ENCODE measurements at places on chromosomes 11 and 22. TPM values are rescaled to one million over a fixed set of nuclear protein-coding genes. Genes with fewer than 3 reads are reported as not detected.

DNA sequence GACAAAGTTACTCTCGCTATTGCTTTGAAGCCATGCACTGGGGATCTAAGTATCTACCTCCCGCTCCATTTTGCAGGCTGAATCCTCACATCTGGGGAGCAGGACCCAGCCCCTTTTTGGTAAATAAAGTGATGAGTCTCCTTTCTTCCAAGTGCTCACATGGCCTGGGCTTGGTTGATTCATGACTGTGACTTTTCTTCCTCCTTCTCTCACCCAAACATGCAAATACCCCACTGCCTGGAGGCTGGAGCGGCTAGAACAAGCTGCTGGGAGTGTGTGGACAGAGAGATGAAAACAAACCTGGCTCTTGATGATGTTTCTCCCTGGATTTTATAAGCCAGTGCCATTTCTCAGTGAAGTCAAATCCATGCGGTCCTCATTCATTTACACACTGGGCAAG, 72.7 kb downstream of the TRIM29 start:
- no peak for DNase-seq

RIMBP3B gene
- polyA plus RNA-seq: not detected

GRCh38 chr11:20729597-20730105, 60.3 kb downstream of the NELL1 start:
- no peak for DNase-seq

DNA sequence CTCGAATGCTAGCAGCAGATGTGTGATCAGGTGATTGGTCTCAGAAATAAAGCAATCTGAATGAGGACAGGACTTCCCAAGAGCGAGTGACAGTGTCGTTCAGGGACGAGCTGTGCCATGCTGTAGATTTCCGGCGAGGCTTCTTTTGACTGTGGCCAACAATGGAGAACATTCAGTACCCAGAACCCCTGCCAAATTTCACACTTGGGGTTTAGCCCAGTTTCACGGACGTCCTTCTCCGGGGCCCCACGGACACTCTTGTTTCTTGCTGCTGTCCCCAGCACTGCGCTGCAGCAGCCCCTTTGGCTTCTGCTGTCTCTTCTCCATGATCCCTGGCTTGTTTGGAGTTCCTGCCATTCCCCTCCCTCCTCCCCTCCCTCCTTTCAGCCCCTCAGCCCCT, 115.1 kb upstream of the GRAMD1B start:
- DNase-seq: no peak

OR6T1 gene
- not detected for polyA plus RNA-seq

GRCh38 chr11:8067929-8068575, 13.0 kb upstream of the TUB start:
- no peak for DNase-seq

GRCh38 chr11:69445131-69445470, 36.4 kb upstream of the LINC01488 start:
- DNase-seq: no peak

DNA sequence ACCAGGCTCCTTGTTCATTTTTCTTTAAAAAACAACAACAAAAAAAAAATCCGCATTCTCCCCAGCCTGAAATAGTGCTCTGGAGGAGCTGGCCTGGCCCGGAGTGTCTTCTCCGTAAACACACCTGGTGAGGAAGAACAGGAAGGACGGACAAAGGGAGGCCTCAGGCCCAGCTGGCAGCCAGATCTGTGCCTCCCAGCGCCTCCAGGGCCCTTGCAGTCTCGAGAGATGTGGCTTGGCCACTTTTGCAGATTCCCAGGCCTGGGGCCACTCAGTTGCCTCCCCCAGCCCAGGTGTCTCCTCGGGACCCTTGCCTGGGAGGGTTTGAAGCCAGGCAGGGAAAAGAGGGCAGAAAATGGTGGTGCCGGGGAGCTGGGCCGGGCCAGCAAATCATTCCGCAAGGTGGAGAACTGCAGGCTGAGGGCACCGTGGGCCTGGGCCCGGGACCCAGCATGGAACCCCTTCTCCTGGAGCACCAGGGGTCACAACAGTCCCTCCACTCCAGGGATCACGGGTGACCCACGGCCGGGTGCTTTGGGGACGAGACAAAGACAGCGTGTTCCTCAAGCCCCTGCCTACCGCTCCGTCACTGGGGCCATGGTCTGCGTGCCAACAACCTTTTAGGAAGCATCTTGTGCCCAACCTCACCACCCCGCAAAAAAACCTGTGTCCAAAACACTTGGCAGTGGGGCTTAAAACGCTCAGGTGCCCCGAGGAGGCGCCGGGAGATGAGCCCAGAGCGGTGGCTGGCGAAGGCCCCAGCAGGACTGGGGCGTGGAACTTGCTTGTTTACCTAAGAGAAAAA, 67.1 kb upstream of the WNT7B start:
- DNase-seq: no peak

PMM1 gene
- 49.0 TPM for polyA plus RNA-seq

- no peak for DNase-seq
Observed at GRCh38 chr11:69297787-69298266, 3.9 kb downstream of the MYEOV start.

RIC3 gene
- 12.0 TPM for polyA plus RNA-seq

GRCh38 chr11:68181719-68182451, 31.2 kb downstream of the KMT5B start:
- DNase-seq: no peak

GRCh38 chr11:95750101-95750500, 39.5 kb downstream of the FAM76B start:
- DNase-seq: no peak

All from right renal pelvis (tissue), 4 donors.